ENCODE measurements at places on chromosomes 6 and 20.

GRCh38 chr20:41279546-41280225 is 37.8 kb downstream of the ZHX3 start:
- no peak for DNase-seq

DNA sequence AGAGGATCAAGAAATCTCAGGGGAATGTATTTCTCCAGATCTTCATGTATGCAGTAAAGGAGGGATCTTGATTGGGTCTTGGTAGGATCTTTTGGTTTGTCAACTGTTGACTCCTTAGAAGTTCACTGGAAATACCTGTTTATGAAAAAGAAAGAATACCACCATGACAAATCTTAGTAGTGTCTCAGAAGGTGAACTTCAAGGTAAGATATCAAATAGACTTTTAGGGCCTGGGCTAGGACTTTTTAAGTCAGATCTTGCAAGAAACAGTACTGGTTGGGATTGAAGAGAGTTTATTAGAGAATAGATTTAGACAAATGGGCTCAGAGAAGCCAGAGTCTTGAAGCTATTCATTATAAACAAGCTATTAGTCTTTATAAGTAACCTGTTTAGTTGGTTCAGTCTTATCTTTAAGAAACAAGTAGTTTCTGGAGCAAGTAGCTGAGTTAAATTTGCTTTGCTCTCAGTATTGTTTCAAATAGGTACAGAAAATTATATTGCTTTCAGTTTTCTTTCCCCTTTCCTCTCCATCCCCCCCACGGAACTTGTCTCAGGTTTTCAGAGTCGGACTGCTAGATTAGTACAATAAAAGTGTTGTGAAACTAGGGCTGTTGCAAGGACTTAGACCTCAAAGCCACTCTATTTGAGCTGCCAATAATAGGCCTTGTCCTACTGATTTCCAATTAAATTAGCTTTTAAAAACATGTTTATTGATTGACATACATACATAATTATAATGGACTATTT is 529.1 kb upstream of the CITED2 start:
- no peak for DNase-seq

GRCh38 chr20:59163631-59164530 is at the start of gene ZNF831:
TSS of gene ZNF831 (plus strand) at chr20:59163821. CDS start at chr20:59191020, 27,199 bp downstream.
- DNase-seq, result no peak

GRCh38 chr6:84882768-84883766 is 118.7 kb upstream of the TBX18 start:
- no peak for DNase-seq

DNA sequence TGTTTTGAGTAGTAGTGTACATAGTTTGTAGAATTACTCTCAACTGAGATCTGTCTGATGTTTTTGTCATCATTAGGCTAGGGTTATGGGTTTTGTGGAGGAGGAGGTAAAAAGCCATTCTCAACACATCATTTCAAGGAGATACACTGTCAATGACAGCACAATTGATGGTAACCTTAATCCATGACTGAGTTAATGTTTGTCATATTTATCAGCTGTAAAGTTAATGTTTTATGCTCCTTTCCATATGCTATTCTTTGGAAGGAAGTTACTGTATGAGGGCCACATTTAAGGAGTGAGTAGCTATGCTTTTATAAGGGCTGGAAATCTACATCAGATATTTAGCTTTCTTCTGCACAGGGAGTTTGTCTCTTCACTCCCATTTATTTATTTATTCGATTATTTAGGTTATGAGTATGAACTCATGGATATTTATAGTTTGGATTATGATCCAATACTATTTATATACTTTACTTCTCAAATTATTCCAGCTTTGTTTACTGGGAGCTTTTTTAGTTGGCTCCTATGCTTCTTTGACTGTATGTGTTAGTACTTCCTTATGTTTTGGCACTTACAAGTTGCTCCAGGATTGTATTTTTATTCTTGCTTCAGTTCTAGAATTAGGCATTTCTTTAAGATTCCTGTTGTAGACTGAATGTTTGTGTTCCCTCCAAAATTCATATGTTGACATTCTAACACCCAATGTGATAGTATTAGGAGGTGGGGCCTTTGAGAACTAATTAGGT is 156.6 kb upstream of the HCRTR2 start:
- DNase-seq, result no peak
